GM18507 (cell line): ENCODE measurements at places on chromosomes 5 and 9.

- no peak for DNase-seq
Measured at GRCh38 chr9:93712896-93713295, 136.5 kb downstream of the PHF2 start.

DNA sequence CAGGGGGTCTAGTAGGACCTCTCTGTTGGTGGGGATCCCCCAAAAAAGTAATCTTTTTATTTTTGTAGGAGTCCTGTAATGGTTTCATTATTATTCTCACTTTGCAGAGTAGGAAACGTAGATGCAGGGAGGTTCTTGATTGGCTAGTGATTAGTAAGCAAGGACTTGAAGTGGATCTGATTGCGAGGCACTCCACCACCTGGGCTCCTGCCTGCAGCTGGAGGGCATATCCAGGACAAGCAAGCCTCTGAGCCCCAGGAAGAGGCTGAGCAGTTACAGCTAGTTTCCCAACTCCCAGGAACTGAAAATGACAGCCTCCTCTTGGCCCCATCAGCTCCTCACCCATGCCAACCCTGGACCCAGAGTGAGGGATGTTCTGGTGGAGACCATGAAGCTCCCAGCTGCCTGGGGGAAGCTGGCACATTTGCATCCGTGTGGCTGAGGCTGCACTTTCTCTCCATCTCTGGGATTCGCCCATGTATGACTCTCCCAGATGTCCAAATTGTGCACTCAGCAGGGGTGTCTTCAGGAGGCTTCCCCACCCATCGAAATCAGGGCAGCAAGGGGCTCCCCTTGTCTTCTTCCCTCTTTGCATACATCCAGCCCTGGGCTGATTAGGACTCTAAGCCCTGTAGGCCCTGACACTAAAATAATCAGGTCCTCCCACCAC, 10.2 kb downstream of the KCNIP1 start:
- DNase-seq = no peak

DNA sequence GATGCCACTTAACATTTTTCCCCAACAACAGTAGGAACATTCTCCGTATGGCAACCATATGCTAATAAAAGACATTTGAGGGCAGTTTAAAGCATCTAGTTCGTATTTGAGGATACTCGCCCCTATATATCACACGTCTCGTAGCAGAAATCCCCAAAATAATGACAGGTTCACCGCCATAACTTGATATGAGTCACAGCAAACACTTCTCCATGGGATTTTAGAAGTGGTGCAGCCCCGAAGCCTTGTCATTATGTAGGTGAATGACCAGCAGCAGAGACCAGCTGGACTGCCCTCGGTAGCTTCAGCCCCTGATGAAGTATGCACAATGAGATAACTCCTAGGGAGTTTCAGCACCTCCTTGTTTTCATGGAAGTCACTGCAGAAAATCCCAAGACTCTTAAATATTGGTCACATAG, 2.0 kb downstream of the CTNND2 start:
- no peak for DNase-seq

DNA sequence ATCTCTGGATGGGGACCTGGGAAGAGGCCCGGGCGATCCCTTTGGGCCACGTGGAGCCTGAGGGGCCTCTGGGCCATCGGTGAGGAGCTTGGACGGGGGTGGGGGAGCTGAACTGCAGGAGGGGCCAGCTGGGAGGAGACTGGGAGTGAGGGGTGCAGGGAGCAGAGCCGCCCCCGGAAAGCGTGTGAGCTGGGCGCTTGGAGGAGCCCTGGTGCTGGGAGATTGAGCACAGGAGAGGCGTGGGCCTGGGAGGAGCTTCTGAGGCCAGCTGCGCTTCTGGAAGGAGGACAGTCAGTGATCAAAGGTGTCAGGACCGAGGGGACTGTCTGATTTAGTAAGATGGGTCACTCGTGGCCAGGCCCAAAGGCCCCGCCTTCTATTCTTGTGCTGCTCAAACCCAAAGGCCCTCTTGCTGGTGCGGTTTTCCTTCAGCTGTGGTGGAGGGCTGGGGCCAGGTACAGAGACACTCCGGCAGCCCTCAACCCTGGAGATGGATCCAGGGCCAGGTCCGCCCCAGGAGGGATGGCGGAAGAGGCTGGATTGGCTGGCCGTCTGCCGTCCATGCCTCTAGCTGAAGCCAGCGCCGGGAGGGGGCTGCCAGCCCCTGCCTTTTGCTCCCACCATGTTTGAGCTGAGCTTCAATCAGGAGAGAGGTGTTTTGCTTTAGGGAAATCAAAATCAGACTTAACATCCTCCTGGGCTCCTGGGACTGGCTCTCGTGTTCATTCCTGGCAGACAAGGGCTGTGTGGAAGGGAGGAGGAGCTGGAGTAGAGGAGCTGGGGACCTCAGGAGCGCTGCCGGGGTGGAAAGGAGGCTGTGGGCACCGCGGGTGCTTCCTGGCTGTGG, 21.6 kb downstream of the NCS1 start:
- DNase-seq = no peak

GRCh38 chr5:135437422-135437795, 9.7 kb downstream of the DCANP1 start:
- no peak for DNase-seq

GRCh38 chr5:103804711-103805110, 242.1 kb upstream of the NUDT12 start:
- DNase-seq = no peak

DNA sequence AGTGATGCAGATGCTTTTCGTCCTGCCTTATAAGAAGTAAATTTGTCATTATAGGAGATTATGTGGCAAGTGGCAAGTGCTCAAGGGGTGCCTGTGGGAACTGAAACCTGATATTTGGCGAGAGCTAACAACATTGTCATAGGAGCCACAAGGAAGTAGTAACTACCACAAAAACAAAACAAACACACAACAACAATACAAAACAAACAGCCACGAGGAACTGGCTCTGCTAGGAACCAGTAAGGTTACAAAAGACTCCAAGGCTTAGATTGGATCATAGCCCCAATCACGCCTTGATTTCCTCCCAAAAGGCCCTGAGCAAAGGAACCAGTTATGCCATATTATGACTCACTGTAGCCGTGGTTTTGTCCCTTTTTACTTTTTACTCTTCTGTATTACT, 1045.2 kb downstream of the CDH12 start:
- no peak for DNase-seq

DNA sequence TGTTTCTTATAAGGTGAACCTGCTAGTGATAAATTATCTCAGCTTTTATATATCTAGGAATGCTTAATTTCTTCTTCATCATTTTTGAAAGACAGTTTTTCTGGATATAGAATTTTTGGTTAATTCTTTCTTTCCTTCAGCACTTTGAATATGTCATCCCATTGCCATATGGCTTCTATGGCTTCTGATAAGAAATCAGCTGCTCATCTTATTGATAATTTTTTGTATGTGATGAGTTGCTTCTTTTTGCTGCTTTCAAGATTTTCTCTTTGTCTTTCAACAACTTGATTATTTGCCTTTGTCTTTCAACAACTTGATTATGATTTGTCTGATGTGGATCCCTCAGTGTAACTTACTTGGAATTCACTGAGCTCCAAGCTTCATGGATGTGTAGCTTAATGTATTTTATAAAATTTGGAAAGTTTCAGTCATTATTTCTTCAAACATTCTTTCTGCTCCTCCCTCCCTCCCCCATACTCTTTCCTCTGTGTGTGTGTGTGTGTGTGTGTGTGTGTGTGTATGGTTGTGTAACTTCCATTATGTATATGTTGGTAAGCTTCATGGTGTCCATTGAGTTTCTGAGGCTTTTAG, 243.9 kb downstream of the TLE1 start:
- no peak for DNase-seq

GRCh38 chr5:132298298-132299212, 4.4 kb downstream of the SLC22A4 start:
- no peak for DNase-seq

DNA sequence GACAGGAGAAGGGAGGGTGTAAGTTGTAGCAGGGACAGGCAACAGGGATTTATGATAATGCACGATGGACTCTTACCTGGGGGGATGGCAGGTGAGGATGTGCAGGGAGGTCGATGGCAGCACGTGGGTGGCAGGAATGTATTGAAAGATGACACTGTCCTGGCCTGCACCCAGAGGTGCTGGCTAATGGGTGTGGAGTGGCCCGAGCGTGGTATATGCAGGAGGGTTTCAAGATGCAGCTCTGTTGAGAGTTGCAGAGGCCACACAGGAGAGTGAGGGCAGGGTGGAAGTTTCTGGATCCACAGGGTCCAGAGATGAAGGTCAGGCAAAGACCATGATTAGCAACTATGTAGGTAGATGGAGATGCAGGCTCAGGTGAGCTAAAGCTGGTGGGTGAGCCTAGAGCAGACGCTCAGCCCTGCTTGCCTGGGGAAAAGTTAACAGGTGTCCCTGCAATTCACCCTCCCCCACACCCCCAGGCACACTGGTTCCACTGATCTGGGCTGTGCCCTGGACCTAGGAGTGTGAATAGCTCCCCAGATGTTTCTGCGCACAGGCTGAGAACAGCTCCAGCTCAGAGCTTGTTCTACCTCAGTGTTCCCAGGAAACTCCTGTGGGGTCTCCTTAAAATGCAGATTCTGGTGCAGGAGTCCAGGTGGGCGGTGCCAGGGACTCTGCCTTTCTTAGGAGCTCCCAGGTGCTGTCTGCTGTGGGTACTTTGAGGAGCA, 21.5 kb upstream of the S1PR3 start:
- DNase-seq = no peak

- no peak for DNase-seq
Measured at GRCh38 chr5:142012186-142012785, 541 bp downstream of the GNPDA1 start.
